Upper lobe of left lung (tissue), 6 donors: ENCODE measurements at places on chromosomes 7 and 10. TPM values are rescaled to one million over a fixed set of nuclear protein-coding genes. Genes with fewer than 3 reads are reported as not detected.
A peak's percentile ranks its signal among the peaks of the same experiment; 100 is the strongest.

DNA sequence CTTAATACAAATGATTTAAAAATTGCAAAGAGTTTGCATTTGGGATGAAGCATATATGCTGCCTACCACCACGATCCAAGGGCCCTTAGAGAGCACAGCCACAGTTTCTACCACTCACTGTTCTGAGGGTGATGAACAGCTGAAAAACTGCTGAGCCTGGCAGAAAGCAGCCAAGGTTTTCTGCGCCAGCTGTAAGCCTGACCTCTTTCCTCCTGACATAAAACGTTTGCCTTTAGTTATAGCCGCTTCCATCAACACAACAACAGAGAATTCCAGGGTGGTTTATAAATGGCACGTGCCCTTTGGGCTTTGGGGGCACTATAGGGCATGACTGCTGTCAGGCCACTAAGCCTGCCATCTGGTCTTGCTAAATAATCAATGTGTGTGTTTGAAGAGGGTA is 222.8 kb downstream of the RELN start:
- no peak overlapping the region for H3K27ac ChIP-seq
- no peak for DNase-seq
- no peaks in the 10 kb centered on the region for H3K27me3 ChIP-seq
- no peaks in the 10 kb centered on the region for H3K4me1 ChIP-seq

DNA sequence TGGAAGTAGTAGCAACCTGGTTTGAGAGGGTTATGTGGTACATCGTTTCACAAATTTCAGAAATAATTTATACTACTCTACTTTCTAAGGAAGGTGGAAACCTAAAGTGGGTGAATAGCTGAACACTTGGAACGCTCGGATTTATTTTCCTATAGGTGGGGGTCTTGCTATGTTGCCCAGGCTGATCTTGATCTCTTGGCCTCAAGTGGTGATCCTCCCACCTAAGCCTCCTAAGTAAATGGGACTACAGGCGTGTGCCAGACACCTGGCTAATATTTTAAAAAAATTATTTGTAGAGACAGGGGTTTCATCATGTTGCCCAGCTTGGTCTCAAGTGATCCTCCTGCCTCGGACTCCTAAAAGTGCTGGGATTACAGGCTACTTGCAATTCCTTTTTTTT is 6.7 kb upstream of the KMT2E start:
- peak overlapping the region; percentile 4 for H3K27ac ChIP-seq
- peaks cover 64% of the 10 kb centered on the region for H3K4me1 ChIP-seq
- H3K27me3 ChIP-seq, result no peaks in the 10 kb centered on the region
- no peak overlapping the region for H3K4me3 ChIP-seq

GRCh38 chr10:131111007-131111406 is 200.5 kb downstream of the TCERG1L start:
- no peak overlapping the region for H3K27ac ChIP-seq
- no peak overlapping the region for H3K4me3 ChIP-seq
- no peak for DNase-seq
- no peaks in the 10 kb centered on the region for H3K36me3 ChIP-seq
- no peaks in the 10 kb centered on the region for H3K4me1 ChIP-seq
- H3K27me3 ChIP-seq, result no peaks in the 10 kb centered on the region

DNA sequence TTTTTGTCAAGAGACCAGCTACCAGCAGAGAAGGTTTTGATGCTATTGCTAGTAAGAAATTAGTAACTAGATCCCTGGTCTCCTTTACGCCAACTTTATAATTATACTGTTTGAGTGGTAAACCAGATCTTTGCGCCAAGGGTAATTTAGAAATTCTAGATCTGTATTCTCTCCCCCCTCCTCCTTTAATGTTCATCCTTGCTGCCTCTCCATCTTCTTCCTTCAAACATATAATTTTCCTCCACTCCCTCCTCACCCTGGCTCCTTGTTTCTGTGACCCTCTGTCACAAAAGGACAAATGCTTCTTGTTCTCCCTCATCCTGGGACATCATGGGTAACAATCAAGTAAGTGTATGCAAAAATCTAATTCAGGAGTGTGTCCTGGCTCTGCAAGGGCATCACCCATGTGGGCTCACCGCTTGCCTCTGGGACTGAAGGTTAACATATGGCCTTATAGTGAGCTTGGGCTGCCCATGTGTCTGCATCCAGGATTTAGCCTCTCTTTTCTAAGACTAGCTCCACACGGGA is 121.2 kb downstream of the BAMBI start:
- H3K4me1 ChIP-seq, result no peaks in the 10 kb centered on the region
- no peak overlapping the region for H3K27ac ChIP-seq
- H3K27me3 ChIP-seq, result no peaks in the 10 kb centered on the region
- H3K4me3 ChIP-seq, result no peak overlapping the region
- H3K36me3 ChIP-seq, result no peaks in the 10 kb centered on the region
- DNase-seq, result no peak

- no peak overlapping the region for H3K4me3 ChIP-seq
- DNase-seq, result peak; percentile 30
- no peak overlapping the region for H3K27ac ChIP-seq
- no peaks in the 10 kb centered on the region for H3K4me1 ChIP-seq
- H3K36me3 ChIP-seq, result peaks cover 76% of the 10 kb centered on the region
Observed at GRCh38 chr7:102236592-102237287, 49.9 kb upstream of the SH2B2 start.

DNA sequence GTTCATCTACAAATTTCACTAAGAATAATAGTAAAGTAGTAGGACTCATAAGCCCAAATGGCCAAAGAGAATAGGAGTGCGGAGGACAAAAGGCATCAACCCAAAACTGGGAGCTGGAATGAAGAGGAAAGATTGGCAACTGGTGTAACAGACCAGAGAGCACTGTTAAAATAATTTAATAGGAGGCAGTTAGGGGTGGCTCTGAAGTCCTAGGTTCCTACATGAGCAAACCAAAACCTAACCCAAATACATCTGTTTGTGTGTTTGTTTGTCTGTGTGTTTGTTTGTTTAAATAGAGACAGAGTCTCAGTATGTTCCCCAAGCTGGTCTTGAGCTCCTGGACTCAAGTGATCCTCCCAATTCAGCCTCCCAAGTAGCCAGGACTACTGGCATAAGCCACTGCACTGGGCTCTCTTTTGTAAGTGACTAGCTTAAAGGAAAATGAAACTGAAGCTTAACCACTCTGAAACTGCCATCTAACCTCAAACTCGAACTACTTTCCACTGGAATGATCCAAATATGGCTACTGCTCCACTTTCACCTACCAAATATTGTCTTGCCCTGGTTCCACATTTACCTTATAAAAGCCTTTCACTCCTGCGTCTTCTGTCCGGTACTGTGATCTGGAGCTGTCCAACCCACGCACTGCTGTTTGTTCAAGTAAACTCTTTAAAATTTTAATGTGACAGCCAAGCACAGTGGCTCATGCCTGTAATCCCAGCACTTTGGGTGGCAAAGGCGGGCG is 94.9 kb downstream of the AKR1D1 start:
- no peak overlapping the region for H3K27ac ChIP-seq
- H3K36me3 ChIP-seq, result no peaks in the 10 kb centered on the region
- H3K4me3 ChIP-seq, result no peak overlapping the region

- H3K4me3 ChIP-seq, result no peak overlapping the region
- no peaks in the 10 kb centered on the region for H3K4me1 ChIP-seq
- no peak for DNase-seq
- no peaks in the 10 kb centered on the region for H3K27me3 ChIP-seq
Observed at GRCh38 chr7:51286401-51286800, 30.2 kb downstream of the COBL start.

- no peak overlapping the region for H3K4me3 ChIP-seq
- H3K4me1 ChIP-seq, result no peaks in the 10 kb centered on the region
- DNase-seq, result no peak
- no peaks in the 10 kb centered on the region for H3K27me3 ChIP-seq
- no peak overlapping the region for H3K27ac ChIP-seq
Observed at GRCh38 chr7:31475368-31475767, 38.5 kb upstream of the ITPRID1 start.

- no peak for DNase-seq
- H3K27ac ChIP-seq, result no peak overlapping the region
- H3K4me1 ChIP-seq, result peaks cover 17% of the 10 kb centered on the region
- no peak overlapping the region for H3K4me3 ChIP-seq
- H3K27me3 ChIP-seq, result no peaks in the 10 kb centered on the region
Observed at GRCh38 chr10:43118631-43119415, 19.4 kb upstream of the CSGALNACT2 start.

DNA sequence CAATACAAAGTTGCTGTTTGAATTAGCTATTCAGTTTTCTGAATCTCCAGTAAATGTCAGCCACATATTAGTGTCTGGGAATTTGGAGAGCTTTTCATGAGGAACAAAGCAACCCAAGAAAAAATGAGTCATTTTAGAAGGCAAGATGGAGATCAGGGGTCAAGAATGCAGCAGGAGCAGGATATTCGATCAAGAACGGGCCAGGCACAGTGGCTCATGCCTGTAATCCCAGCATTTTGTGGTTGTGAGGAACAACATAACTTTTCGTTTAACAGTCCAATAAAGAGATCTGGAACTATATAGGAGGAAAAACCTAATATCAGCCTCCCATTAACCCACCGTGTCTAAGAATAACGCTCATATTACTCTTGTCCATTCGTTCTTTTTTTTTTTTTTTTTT is 600.5 kb downstream of the MAGI2 start:
- H3K27ac ChIP-seq, result no peak overlapping the region
- no peak overlapping the region for H3K4me3 ChIP-seq
- no peaks in the 10 kb centered on the region for H3K36me3 ChIP-seq
- H3K4me1 ChIP-seq, result no peaks in the 10 kb centered on the region
- no peak for DNase-seq
- no peaks in the 10 kb centered on the region for H3K27me3 ChIP-seq

PKD1L1 gene
- 0.57 TPM for total RNA-seq

SMKR1 gene
- total RNA-seq, result 3.2 TPM
